H1 (cell line): ENCODE measurements at places on chromosomes 12 and 14. TPM values are rescaled to one million over a fixed set of nuclear protein-coding genes. Genes with fewer than 3 reads are reported as not detected.

DNA sequence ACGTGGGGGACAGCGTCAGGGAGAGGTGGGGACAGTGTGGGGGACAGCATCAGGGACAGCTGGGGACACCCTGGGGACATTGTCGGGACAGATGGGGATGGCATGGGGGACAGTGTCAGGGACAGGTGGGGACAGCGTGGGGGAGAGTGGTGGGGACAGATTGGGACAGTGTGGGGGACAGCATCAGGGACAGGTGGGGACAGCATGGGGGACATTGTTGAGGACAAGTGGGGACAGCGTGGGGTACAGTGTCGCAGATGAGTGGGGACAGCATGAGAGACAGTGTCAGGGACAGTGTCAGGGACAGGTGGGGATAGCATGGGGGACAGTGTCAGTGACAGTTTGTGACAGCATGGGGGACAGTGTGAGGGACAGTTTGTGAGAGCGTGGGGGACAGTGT, 240.9 kb downstream of the TMEM121 start:
- DNase-seq = no peak

DNA sequence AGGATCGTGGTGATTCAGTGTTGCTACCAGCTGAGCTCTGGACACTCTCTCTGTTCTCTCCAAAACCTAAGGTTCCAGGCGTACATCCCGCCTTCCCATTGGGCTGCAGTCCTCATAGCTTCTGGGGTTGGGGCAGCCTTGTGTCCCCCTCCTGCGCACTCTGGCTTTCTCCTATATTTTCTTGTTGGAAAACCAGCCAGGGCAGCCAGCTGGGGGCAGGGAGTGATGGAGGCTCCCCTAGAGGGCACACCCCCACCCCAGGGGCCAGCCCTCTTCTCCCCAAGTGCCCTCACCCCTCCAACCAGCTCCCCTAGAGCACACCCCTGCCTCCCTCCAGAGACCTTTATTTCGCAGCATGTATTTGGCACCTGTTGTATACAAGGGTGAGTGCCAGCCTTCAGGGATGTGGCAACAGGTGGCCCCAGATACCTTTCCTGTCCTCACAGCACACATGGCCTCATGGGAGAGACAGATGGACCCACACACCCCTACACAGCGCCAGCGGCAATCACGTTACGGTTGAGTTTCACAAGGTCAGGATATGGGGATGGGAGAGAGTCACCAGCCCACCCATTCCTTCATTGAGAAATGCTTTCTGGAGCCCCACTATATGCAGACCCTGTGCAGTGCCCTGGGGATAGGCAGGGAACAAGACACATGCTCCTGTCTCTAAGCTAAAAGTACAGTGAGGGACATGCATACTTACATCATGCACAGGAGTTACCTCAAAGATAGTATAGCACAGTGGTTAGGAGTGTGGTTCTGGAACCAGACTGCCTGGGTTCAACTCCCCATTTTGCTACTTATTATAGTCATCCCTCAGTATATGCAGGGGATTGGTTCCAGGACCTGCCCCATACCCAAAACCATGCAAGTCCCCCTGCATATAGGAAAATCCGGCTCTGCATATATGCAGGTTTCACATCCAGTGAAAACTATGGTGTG, 141.1 kb downstream of the PHETA1 start:
- DNase-seq = no peak

DNA sequence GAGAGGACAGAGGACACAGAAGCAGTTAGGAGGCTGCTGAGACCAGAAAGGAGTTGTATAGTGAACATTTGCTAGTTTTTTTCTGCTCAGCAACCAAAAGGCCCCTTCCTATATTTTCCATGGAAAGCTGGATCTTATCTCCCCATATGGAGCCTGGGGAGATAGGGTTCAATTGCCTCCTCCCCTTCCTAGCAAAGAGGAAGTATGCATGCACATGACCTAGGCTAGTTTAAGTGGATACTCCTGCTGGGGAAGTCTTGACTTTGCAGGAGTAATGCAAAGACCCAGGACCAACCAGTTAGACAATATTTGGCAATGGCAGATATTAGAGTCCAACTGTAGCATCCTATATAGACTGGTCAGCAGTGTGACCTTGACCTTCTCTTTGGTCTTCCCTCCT, 15.1 kb downstream of the CHD8 start:
- no peak for DNase-seq

GRCh38 chr12:114090211-114090610, 124.1 kb upstream of the RBM19 start:
- DNase-seq = no peak

CPNE6 gene
- total RNA-seq = not detected in 2 replicates

- DNase-seq = peak; percentile 90
These were observed 83.2 kb downstream of the BCL11B start for GRCh38 chr14:99188731-99189191.

TIMM9 gene
- total RNA-seq = 52.2 and 58.2 TPM in 2 replicates

GRCh38 chr12:70069221-70070105, 173.8 kb upstream of the CNOT2 start:
- no peak for DNase-seq

DNA sequence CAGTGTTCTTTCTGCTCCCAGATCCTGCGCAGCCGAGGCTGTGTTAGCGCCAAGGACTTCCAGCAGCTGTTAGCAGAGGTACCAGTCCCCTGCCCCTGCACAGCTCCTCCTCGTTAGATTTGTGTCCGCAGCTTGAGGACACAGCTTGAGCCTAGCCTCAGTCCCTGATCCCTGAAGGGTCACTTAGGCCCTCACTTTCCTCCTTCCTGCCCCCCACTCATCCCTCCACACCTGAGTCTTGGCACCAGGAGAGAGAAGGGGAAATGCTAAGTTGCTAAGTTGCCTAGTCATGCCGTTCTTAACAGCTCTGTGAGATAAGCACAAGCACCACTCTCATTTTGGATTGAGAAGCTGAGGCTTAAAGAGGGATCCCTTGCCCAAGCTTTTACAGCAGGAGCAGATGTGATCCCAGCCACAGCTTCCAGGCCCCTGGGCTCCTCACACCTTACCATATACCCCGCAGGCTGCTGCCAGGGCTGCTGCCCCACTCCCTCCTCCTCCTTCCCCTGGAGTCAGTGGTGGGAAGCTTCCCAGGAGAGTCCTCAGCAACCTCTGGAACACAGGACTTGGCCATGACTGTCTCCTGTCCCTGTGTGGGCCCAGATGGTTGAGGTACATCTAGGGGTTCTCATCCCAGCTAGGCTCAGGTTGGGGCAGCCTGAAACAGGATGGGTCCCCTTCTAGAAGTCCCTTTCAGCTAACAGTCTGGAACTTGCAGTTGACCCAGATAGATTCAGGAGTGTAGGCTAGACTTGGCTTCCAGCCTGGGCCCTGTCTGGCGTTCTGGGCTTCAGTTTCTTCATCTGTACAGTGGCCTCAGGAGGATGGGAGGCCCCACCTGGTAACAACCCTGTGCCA, 975 bp downstream of the OGFOD2 start:
- DNase-seq = no peak

GRCh38 chr12:100716945-100717732, 77.4 kb upstream of the ANO4 start:
- no peak for DNase-seq

GRCh38 chr12:26621932-26622331, 211.1 kb downstream of the ITPR2 start:
- DNase-seq = no peak

NKX2-1 gene
- not detected in 2 replicates for total RNA-seq

NAA30 gene
- total RNA-seq = 20.3 and 21.9 TPM in 2 replicates

DNA sequence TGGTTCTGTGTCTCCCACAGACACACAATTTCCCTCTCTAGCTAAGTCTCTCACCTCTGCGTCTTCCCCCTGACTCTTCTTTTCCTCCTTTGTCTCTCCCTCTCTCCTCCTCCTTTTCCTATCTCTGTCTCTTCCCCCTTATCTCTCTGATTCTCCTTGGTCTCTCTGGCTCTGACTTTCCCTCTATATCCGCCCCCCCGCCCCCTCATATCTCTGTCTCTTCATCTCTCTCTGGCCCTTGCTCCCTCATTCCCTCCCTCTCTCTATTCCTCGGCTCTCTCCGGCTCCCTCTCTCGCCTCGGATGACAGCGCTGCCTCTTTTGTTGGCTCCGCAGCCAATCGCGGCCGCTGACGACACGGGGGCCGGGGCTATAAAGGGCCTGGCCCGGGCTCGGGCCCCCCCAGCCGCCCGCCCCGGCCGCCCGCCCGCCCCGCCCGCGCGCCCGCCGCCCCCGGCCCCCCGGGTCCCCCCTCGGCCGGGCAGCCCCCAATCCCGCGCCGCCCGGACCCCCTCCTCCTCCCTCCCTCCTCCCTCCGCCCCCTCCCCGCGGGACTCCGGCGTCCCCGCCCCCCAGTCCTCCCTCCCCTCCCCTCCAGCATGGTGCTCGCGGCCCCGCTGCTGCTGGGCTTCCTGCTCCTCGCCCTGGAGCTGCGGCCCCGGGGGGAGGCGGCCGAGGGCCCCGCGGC, at the start of gene GDF11:
TSS of gene GDF11 (plus strand) at position 404 of the 687 bp plus-strand sequence. CDS start at position 599, 195 bp downstream.
- no peak for DNase-seq

- DNase-seq = no peak
These were observed 155.4 kb upstream of the GZMB start for GRCh38 chr14:24789378-24789884.

DNA sequence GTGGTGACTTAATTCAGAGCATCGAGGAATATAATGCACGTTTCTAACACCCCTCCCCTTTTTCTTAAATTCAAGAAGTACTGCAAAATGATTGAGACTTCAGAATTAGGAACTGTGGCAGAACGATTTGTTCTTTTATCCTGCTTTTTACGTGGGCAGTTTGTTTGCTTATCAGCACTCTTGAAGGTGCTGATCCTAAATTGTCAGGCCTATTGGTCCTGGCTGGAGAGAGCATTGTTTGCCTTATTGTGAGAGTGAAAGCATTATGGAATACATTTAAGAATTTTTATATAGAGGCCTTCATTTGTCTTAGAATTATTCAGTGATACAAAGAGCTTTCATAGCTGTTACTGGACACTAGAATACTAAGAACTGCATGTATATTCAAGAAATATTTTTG, 59.1 kb downstream of the TMTC2 start:
- DNase-seq = no peak

DNA sequence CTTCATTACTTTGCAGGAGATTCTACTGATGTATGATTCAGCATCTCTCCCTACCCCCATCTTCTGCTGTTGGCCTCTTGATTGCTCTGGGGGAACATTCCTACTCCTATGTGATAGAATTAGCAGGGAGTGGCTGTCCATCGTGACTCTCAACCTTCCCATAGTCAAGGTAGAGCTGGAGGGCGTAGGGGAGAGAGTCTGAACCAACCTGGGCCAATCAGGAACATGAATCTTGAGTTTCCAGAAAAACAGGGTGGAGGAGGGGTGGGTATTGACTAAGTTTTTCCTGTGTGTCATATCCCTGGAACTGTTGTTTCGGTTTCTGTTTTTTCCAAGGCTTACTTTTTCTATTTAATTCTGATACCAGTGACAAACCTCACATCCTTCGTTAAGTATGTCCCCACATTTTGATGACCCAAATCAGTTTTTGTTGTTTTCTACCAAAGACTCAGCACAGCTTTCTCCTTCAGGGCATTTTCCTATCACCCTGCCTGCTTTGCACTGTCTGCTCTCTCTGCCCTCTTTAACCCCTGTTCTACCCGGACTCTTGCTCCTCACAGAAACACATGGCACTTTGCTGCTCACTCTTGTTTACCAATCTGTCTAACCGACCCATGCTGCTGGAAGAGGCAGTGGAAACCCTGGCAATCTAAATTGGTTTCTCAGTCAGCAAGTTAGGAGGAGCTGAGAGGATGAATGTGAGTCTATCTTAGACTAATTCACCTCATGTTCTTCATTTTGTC, 1428.3 kb downstream of the AACS start:
- no peak for DNase-seq

DNA sequence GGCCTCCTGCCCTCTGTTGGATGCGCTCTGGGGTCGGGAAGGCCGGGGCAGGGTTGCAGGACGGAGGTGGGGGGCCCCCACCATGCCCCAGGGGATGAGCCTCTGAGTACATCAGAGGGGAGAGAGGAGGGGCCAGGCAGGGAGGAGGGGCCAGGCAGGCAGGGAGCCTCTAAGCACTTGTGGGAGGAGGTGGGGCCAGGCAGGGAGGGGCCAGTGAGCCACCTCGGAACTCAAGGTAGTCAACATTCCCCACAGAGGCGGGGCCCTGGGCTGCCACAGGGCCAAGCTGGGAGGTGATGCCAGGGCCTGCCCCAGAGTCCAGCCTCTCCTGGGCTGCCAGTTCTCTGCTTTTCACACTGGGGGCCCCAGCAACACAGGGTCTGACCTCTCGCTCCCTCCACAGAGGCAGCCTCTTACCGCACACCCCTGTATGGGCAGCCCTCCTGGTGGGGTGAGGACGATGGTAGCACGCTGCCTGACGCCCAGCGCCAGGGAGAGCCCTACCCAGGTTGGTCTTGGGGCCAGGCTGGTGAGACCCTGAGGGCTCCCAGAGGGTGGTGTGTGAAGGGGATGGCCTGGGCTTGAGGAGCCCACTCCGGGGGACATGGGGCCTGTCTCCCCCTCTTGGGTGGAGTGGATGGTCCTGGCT, 17.4 kb downstream of the CEP170B start:
- DNase-seq = peak; percentile 76

DNA sequence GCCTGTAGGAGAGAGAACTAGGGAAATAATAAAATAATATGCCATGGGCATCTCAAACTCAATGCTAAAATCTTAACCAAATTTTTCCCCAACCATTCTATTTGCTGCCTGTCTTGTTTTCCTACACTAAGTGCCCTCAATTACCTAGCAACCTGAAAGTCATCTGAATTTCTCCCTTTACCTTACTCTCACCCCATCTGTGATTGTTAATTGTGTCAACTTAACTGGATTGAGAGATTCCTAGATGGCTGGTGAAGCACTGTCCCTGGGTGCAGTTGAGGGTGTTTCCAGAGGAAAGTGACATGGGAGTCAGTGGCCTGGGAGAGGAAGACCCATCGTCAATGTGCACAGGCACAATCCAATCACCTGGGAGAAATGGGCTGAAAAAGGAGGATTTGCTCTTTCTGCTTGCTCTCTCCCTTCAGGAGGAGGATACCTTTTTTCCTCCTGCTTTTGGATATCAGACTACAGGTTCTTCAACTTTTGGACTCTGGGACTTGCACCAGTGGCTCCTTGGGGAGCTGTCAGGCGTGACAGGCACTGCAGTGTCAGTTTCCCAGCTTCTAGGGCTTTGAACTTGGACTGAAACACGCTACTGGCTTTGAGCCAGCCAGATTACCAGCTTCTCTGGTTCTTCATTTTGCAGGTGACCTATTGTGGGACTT, 100.1 kb downstream of the PPP1R12A start:
- no peak for DNase-seq

DNA sequence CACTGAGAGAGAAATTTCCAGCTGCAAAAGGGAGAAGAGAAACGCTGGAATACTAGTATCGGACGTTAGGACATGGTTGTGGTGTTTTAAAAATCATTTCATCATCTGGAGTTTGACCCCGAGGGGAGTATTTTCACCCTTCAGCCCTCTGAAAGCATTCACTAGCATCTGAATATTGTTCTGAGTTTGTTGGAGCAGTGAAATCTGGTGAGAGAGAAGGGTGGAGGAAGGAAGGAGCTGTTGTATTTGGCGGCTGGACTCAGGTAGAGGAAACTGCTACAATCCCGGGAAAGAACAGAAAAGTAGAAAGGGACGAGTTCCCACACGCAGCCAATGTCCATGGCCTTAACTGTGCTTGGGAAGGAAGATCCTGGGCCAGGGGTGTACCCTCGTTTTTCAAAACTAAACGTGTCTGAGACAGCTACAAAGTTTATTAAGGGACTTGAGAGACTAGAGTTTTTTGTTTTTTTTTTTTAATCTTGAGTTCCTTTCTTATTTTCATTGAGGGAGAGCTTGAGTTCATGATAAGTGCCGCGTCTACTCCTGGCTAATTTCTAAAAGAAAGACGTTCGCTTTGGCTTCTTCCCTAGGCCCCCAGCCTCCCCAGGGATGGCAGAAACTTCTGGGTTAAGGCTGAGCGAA, 896 bp upstream of the CDKN1B start:
- no peak for DNase-seq

GRCh38 chr14:80663541-80663940, 278.0 kb downstream of the CEP128 start:
- DNase-seq = no peak

- no peak for DNase-seq
These were observed 204.0 kb upstream of the FOXN3 start for GRCh38 chr14:89621009-89621421.
